Osteocyte (in vitro differentiated cells): ENCODE measurements at places on chromosomes 6 and 20. TPM values are rescaled to one million over a fixed set of nuclear protein-coding genes. Genes with fewer than 3 reads are reported as not detected.

The GSTA2 gene
- not detected in 2 replicates for total RNA-seq

The MYH7B gene
- 0.18 and 0.86 TPM in 2 replicates for total RNA-seq

The PRRT1 gene
- 1.2 and 2.1 TPM in 2 replicates for total RNA-seq

The TRIM40 gene
- total RNA-seq: not detected in 2 replicates

The MYLK4 gene
- 0.78 and 1.0 TPM in 2 replicates for total RNA-seq

The PHACTR3 gene
- total RNA-seq: not detected in 2 replicates

The SIM1 gene
- 1.6 and 2.6 TPM in 2 replicates for total RNA-seq

The PROKR2 gene
- total RNA-seq: not detected in 2 replicates

- no peak overlapping the region for H3K4me3 ChIP-seq
- peaks cover 15% of the 10 kb centered on the region for H3K4me1 ChIP-seq
- no peak for DNase-seq
- no peaks in the 10 kb centered on the region for H3K27me3 ChIP-seq
- H3K27ac ChIP-seq: no peak overlapping the region
These were observed 5.9 kb downstream of the ESF1 start for GRCh38 chr20:13778827-13779226.

GRCh38 chr20:237929-238328 lies 10.9 kb downstream of the DEFB129 start:
- DNase-seq: no peak
- no peaks in the 10 kb centered on the region for H3K4me1 ChIP-seq
- no peak overlapping the region for H3K27ac ChIP-seq
- H3K36me3 ChIP-seq: no peaks in the 10 kb centered on the region

GRCh38 chr6:70286905-70287304 lies 16.0 kb downstream of the COL9A1 start:
- no peaks in the 10 kb centered on the region for H3K36me3 ChIP-seq
- H3K4me3 ChIP-seq: no peak overlapping the region
- H3K27ac ChIP-seq: no peak overlapping the region
- DNase-seq: no peak
- H3K4me1 ChIP-seq: peaks cover 9% of the 10 kb centered on the region
- peaks cover 31% of the 10 kb centered on the region for H3K27me3 ChIP-seq

DNA sequence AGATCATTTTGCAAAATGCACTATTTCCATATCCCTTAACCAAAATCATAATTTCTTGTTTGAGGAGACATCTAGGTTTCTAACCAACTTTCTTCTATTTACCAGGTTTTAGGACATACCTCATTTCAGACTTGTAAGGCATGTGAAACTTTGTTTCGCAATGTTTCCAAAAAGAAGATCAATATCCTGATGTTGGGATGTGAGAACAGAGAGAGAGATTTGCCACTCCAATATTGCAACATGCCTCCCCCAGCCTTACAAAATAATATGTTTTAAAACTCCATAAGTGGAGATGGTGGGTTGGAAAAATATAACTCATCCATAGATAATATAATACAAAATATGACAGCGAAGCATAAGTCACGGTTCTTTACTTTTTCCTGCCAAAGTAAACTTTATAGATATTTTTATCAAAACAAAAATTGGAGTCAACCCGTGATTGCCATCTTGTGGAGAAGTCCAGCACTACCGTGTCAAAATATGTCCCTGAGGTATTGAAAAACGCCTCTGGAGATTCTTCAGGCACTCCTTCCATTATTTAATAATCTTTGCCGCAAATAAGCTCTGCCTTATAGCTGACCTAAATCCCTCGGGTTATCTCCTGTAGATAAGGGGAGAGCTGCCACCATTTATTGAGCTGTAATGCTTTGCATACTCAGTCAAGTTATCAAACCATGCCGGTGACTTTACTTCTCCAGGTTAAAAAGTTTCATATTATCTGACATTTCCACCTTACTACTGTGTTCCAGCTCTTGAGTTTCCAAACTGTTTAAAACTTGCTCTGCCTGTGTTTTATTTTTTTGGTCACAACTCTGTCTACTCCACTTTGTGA lies 534.2 kb downstream of the HACE1 start:
- H3K36me3 ChIP-seq: no peaks in the 10 kb centered on the region
- peak overlapping the region; percentile 78 for H3K27ac ChIP-seq
- H3K27me3 ChIP-seq: no peaks in the 10 kb centered on the region
- H3K4me3 ChIP-seq: no peak overlapping the region

DNA sequence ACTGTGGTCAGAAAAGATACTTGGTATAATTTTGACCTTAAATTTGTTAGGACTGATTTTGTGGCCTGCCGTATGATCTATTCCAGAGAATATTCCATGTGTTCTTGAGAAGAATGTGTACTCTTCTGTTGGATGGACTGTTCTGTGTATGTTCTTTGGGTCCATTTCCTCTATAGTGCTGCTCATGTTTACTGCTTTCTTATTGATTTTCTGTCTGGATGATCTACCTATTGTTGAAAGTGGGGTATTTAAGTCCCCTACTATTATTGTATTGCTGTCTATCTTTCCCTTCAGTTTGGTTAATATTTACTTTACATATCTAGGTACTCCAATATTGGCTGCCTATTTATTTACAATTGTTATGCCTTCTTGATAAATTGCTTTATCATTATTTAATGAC lies 298.4 kb downstream of the BCKDHB start:
- H3K4me3 ChIP-seq: no peak overlapping the region
- no peak for DNase-seq
- no peaks in the 10 kb centered on the region for H3K27me3 ChIP-seq
- H3K36me3 ChIP-seq: peaks cover 3% of the 10 kb centered on the region
- H3K27ac ChIP-seq: no peak overlapping the region

DNA sequence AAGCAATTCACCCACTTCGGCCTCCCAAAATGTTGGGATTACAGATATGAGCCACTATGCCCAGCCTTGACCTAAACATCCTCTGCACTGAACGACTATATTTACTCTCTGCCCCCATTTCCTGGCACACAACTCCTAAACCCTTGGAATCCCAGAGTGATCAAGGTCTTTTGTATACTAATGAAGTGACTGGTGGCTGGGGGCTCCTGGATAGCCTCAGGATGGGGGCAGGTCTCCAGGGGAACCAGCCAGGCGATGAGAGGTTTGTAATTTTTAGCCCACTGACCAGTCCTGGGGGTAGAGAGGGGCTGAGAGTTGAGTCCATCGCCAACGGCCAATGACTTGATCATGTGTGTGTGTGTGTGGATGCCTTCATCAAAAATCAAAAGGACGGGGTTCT lies 71.1 kb downstream of the FAM50B start:
- H3K27me3 ChIP-seq: no peaks in the 10 kb centered on the region
- H3K36me3 ChIP-seq: peaks cover 3% of the 10 kb centered on the region
- H3K4me1 ChIP-seq: peaks cover 27% of the 10 kb centered on the region
- no peak overlapping the region for H3K4me3 ChIP-seq

DNA sequence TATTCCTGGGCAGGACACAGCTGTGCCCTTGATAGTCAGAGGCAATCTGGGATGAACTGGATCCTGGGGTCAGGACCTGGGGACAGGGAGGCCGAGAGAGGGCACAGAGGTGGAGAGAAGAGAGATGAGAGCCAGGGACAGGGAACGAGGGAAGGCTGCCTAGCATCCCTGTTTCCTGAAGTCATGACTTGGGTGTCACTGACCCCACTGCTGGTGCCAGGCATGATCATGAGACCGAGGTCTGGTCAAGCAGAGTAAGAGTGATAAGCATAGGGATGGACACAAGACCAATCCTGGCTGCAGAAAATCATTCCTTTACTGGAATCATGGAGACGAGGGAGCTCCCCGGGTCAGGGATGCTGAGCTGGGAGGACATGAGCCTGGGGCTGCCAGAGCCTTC lies 36.1 kb downstream of the FAM110A start:
- DNase-seq: no peak
- no peak overlapping the region for H3K4me3 ChIP-seq
- H3K27ac ChIP-seq: no peak overlapping the region
- no peaks in the 10 kb centered on the region for H3K36me3 ChIP-seq

- H3K4me3 ChIP-seq: peak within 1 kb of the TSS; percentile 74
- peaks cover 43% of the 10 kb centered on the region for H3K27me3 ChIP-seq
- H3K36me3 ChIP-seq: no peaks in the 10 kb centered on the region
- peaks cover 16% of the 10 kb centered on the region for H3K4me1 ChIP-seq
These were observed at the start of gene GRM4 for GRCh38 chr6:34146021-34146782. Gene GRM4 (minus strand): TSS chr6:34146087. CDS start chr6:34133496, 12,591 bp downstream.

- peaks cover 8% of the 10 kb centered on the region for H3K4me1 ChIP-seq
- H3K36me3 ChIP-seq: no peaks in the 10 kb centered on the region
- H3K27me3 ChIP-seq: peaks cover 10% of the 10 kb centered on the region
These were observed 252.2 kb upstream of the BMP2 start for GRCh38 chr20:6515261-6515660.

GRCh38 chr6:7050872-7051779 lies 56.6 kb upstream of the RREB1 start:
- H3K4me3 ChIP-seq: peak overlapping the region; percentile 51
- H3K36me3 ChIP-seq: no peaks in the 10 kb centered on the region
- peak overlapping the region; percentile 41 for H3K27ac ChIP-seq
- no peaks in the 10 kb centered on the region for H3K27me3 ChIP-seq

DNA sequence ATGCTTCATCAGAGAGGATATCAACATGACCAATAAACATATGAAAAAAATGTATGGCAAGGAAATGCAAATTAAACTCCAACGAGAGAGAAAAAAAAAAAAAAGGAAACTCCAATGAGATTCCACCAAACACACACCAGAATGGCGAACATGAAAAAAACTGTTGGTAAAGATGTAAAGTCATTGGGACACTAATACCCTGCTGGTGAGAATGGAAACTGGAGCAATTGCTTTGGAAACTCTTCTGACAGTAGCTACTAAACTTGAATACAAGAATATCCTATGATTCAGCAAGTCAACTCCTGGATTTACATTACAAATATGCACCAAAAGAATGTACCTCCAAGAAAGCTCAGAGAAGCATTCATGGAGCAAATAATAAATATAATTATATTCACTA lies 260.7 kb upstream of the ECI2 start:
- H3K4me1 ChIP-seq: peaks cover 11% of the 10 kb centered on the region
- peaks cover 9% of the 10 kb centered on the region for H3K27me3 ChIP-seq
- DNase-seq: no peak
- no peak overlapping the region for H3K4me3 ChIP-seq
- H3K36me3 ChIP-seq: no peaks in the 10 kb centered on the region
- no peak overlapping the region for H3K27ac ChIP-seq

GRCh38 chr6:13873288-13874190 lies 51.2 kb upstream of the RNF182 start:
- H3K36me3 ChIP-seq: no peaks in the 10 kb centered on the region
- peaks cover 15% of the 10 kb centered on the region for H3K4me1 ChIP-seq
- DNase-seq: peak; percentile 85
- H3K27me3 ChIP-seq: peaks cover 8% of the 10 kb centered on the region
- H3K4me3 ChIP-seq: peak overlapping the region; percentile 75

DNA sequence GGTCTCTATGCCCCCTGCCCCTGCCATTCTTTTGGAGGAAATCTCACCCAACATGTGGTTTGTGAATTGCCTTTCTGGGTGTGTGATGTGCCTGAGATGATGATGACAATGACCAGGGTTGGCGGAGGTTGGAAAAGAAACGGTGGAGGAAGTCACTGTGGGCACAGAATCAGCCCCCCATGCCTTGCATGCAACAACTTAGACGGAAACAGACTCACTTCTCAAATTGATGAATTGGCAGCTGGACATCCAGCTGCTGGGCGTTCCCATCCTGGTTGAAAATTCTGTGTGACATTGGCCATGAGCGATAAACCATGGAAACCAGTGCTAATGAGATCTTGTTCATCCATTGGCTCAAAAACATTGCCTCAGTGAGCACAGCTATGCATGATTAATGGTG lies 95.8 kb upstream of the LY86 start:
- H3K4me1 ChIP-seq: no peaks in the 10 kb centered on the region
- H3K36me3 ChIP-seq: no peaks in the 10 kb centered on the region
- H3K27me3 ChIP-seq: no peaks in the 10 kb centered on the region
- no peak overlapping the region for H3K4me3 ChIP-seq
- DNase-seq: no peak

DNA sequence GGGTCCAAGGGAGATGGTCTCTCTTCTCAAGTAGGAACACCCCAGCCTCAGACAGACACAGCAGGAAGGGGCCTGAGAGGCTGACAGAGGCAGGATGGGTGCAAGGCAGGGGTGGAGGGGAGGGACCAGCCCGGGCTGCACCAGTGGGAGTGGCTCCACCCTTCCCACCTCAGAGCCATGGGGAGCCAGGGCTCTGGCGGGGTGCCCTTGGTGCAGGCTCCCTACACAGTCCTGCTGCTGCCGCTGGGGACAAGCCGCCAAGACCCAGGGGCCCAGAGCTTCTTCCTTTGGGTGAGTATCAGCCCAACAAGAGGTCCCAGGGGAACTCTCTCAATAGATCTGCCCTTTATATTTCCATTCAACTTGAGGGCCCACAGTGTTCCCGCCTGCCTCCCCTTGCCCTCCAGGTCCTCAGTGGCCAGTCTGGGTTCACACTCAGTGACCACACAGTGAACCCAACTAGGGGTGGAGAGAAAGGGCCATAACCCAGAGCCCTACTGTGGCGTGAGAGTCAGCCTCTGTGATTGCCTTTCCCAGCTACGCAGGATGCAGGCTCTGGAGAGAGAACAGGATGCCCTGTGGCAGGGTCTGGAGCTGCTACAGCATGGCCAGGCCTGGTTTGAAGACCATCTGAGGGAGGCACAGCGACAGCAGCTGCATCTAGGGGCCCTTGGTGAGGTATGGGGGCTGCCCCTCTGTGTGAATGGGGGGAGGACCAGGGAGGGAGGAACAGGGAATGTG lies 592 bp downstream of the SAPCD1 start:
- peaks cover 6% of the 10 kb centered on the region for H3K4me1 ChIP-seq
- no peak overlapping the region for H3K4me3 ChIP-seq
- no peaks in the 10 kb centered on the region for H3K27me3 ChIP-seq
- H3K27ac ChIP-seq: peak overlapping the region; percentile 2
- peaks cover 13% of the 10 kb centered on the region for H3K36me3 ChIP-seq

- no peak overlapping the region for H3K27ac ChIP-seq
- H3K4me1 ChIP-seq: no peaks in the 10 kb centered on the region
- H3K27me3 ChIP-seq: no peaks in the 10 kb centered on the region
- DNase-seq: no peak
These were observed 24.5 kb downstream of the PGM3 start for GRCh38 chr6:83168556-83168955.

- no peak for DNase-seq
- no peaks in the 10 kb centered on the region for H3K36me3 ChIP-seq
- H3K4me1 ChIP-seq: peaks cover 8% of the 10 kb centered on the region
- H3K4me3 ChIP-seq: no peak overlapping the region
- no peak overlapping the region for H3K27ac ChIP-seq
These were observed 103.0 kb downstream of the PLEKHG1 start for GRCh38 chr6:150702675-150703074.

GRCh38 chr20:44481719-44482416 lies 6.2 kb downstream of the TTPAL start:
- H3K27me3 ChIP-seq: no peaks in the 10 kb centered on the region
- H3K4me3 ChIP-seq: no peak overlapping the region
- no peak for DNase-seq
- peaks cover 4% of the 10 kb centered on the region for H3K4me1 ChIP-seq
- H3K36me3 ChIP-seq: peaks cover 19% of the 10 kb centered on the region
